ENCODE measurements at places on chromosomes 6 and 20.

GRCh38 chr20:53088786-53089185 is 116.6 kb downstream of the TSHZ2 start:
- H3K27ac ChIP-seq: no peak overlapping the region
- H3K4me1 ChIP-seq: no peaks in the 10 kb centered on the region
- DNase-seq: no peak
- no peaks in the 10 kb centered on the region for H3K27me3 ChIP-seq

GRCh38 chr20:10733122-10733521 is 59.3 kb upstream of the JAG1 start:
- H3K27ac ChIP-seq: peak overlapping the region; percentile 98
- H3K4me3 ChIP-seq: no peak overlapping the region
- no peaks in the 10 kb centered on the region for H3K27me3 ChIP-seq
- H3K4me1 ChIP-seq: peaks cover 18% of the 10 kb centered on the region
- no peaks in the 10 kb centered on the region for H3K36me3 ChIP-seq

DNA sequence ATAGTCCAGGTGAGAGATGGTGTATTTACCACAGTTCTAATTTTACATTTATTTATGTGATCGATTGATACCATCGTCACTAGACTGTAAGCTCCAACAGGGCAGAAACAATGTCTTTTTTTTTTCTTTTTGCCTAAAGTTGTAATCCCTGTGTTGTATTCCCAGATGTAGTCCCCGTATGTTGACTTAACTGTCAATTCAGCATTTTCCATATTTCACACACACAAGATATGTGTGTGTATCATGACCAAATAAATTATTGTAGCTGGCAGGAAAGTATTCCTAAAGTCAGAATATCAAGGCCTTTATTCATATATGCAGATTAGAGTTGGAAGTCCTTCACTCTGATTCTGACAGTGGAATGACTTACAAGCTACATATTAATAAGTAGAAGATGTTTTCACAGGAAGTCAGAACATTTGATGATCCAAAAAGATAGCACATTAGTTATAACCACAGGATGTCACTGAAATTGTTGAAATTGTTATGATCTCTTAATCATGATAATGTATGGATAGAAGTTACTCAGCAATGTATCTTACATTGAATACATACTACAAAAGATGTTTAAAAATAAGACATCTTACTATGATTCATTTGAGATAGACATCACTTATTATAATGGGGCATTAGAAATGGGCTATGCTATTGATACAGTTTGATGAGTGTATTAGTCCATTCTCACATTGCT is 10.6 kb downstream of the RNF182 start:
- no peak overlapping the region for H3K4me3 ChIP-seq
- H3K4me1 ChIP-seq: no peaks in the 10 kb centered on the region
- peaks cover 13% of the 10 kb centered on the region for H3K27me3 ChIP-seq
- DNase-seq: no peak

- H3K27ac ChIP-seq: no peak overlapping the region
Observed at GRCh38 chr6:41182069-41183034, 18.6 kb downstream of the TREML2 start.

GRCh38 chr6:147870506-147871110 is 362.1 kb downstream of the SAMD5 start:
- DNase-seq: no peak
- no peaks in the 10 kb centered on the region for H3K36me3 ChIP-seq
- H3K27ac ChIP-seq: no peak overlapping the region
- H3K4me1 ChIP-seq: no peaks in the 10 kb centered on the region

DNA sequence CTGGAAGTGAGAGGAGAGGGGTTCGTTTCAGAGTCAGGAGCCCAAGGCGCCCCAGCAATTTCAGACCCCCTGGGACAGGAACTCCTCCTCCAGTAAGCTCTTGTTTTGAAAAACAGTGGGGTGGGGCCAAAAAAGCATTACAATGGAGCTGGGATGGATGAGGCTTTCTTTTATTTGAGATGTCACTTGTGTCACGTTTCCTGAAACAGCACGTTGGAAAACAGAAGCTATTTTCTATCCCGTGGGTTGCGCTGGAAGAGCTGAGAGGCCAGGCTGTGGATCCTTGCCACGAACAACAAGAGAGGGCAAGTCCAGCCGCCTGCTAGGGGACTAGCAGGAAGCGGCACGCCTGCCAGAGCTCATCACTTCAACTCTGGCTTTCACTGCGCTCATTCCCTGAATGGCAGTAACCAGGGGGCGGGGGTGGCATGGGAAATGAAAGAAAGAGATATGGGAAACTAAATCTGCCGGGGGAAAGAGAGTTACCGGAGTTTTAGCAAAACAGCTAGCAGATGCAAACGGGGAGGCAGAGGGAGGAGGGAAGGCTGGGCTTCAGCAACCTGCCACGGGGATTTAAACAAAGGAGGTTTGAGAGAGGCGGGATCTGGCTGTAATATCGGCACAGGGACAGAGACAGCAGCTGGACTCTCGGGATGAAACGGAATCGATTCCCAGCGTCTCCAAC is 34.6 kb downstream of the GCNT2 start:
- H3K4me1 ChIP-seq: peaks cover 10% of the 10 kb centered on the region
- peak overlapping the region; percentile 71 for H3K4me3 ChIP-seq
- no peaks in the 10 kb centered on the region for H3K36me3 ChIP-seq

GRCh38 chr20:57818418-57819181 is 108.8 kb upstream of the PMEPA1 start:
- no peak overlapping the region for H3K4me3 ChIP-seq
- H3K4me1 ChIP-seq: no peaks in the 10 kb centered on the region
- H3K27ac ChIP-seq: no peak overlapping the region
- no peaks in the 10 kb centered on the region for H3K36me3 ChIP-seq
- no peak for DNase-seq

All from MCF 10A (cell line).